Activated T-cell treated with anti-CD3 and anti-CD28 coated beads, Interleukin-2, amount 50 U/mL, for 72 hours (primary cell): ENCODE measurements at places on chromosomes 5 and 9. TPM values are rescaled to one million over a fixed set of nuclear protein-coding genes. Genes with fewer than 3 reads are reported as not detected.

SNX30 gene
- 5.4 TPM for total RNA-seq

F12 gene
- 6.5 TPM for total RNA-seq

PLAC8L1 gene
- total RNA-seq = 1.4 TPM

GRCh38 chr5:74889523-74890105 lies 23.4 kb upstream of the FAM169A start:
- DNase-seq = no peak

DNA sequence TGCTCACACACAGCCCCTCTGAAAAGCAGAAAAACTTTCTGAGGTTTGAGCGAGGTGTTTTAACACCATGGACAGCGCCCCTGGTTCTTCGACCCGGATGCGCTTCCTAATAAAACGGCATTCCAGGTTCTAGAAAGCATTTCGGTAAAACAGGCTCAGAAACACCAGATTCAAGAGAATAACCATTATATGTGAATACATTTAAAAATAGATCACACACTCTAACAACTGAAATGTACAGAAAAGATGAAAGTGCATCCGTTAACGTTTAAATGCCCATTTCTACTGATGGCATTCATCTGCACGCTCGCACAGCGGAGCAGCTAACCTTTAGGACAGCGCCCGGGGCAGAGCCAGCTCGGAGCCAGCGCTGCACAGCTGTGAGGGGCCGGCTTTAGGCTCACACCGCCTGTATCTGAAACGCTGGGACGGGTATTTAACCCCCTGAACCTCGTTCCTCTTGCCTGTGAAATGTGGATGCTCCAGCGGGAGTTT lies 26.3 kb upstream of the TENT4A start:
- no peak for DNase-seq

PCDHB12 gene
- total RNA-seq = not detected

DNA sequence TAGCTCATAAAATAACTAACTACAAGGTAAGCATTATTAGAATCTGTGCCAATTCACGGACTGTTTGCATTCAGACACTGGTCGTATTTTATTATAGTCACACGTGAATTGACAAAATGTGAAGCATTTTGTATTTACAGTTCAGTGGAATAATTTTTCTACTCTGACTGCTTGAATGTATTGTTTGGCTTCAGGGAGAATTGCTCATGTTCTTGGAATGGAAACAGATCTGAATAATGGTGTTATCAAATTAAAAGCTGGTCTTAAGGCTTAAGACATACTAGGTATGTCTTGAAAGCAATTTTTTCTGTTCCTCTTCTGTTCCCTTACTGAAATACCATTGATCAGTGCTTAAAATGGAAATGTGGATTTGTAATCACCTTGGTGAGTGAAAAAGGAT lies 543.7 kb upstream of the TLE4 start:
- DNase-seq = no peak

CAMK2A gene
- total RNA-seq = not detected

DNA sequence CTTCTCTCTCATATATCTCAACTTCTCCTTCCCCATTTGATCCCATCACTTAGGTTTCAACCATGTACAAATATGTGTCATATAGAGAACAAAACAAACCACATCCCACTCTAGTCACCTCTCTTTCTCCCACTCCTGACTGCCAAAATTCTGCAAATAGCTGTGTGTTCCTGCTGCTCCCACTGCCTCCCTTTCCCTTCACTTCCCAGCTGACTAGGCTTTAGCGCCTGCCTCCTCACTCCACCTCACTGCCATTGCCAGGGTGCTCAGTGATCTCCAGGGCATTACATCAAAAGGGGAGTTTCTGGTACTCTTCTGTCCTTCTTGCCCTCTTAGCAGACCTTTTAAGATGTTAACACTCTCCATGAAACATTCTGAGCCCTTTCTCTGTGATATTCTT lies 675.4 kb upstream of the DMAC1 start:
- DNase-seq = no peak

DNA sequence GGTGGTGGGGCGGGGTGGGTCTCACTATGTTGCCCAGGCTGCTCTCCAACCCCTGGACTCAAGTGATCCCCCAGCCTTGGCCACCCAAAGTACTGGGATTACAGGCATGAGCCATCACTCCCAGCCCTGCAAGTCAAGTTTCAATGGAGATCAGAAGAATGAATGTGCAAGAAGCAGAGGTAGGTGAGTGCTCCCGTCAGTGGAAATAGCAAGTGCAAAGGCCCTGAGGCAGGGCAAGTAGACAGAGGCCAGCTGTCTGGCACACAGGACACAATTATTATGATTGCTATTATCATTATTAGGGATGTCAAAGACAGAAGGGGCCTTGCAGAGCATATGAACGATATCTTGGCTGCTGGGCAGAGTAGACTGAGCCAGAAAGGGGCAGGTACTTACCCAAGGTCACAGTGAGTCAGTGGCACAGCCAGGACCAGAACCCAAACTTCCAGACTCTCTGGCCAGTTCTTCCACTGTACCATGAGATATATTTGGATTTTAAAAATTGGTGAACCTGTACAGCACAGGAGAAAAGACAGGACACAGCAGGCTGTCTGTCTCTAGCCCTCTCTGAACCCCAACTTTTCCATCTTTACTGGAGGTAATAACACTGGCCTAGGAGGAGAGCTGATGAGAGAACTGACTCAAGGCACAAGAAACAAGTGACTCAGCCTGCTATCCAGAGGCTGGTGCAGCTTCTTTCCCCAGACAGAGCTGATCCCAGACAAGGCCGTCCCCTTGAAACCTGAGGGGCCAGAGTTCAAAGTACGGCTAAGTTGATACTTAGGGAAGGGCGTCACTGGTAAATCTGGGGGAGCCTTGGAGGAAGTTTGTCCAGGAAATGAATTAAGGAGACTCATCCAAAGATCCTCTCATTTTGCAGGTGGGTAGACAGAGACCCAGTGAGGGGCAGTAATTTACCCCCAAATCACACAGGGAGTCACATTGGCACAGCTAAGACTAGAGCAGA lies 1.4 kb downstream of the HDHD3 start:
- DNase-seq = no peak

GRCh38 chr9:136119061-136119882 lies 597 bp upstream of the TMEM250 start:
- DNase-seq = no peak

KIF12 gene
- not detected for total RNA-seq

VCAN gene
- 0.14 TPM for total RNA-seq

KIAA0825 gene
- 1.0 TPM for total RNA-seq
